ENCODE measurements at places on chromosomes 12 and 14.

DNA sequence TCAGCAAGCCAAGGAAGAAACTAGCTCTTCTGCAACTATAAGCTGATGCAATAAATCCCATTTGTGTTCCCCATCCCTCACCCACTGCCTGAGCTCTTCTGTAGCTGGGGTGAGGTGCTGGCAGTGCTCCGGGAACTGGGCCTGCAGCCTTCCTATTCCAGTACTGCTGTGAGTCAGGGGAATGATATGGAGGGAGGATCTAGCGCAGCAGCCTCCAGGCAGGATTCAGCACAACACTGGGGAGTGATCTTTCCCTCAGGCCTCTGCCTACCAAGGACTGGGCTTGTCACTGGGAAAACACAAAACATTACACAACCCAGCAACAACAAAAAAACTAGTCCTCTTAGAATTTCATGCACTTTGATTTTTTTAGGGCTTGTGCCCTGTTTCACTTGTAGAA is 58.7 kb downstream of the ST8SIA1 start:
- H3K4me1 ChIP-seq, result no peaks in the 10 kb centered on the region
- H3K27ac ChIP-seq, result no peak overlapping the region
- no peaks in the 10 kb centered on the region for H3K36me3 ChIP-seq

- no peaks in the 10 kb centered on the region for H3K36me3 ChIP-seq
- H3K4me3 ChIP-seq, result no peak overlapping the region
- H3K4me1 ChIP-seq, result no peaks in the 10 kb centered on the region
- no peak overlapping the region for H3K27ac ChIP-seq
Observed at GRCh38 chr12:12734561-12735071, 17.4 kb downstream of the CDKN1B start.

DNA sequence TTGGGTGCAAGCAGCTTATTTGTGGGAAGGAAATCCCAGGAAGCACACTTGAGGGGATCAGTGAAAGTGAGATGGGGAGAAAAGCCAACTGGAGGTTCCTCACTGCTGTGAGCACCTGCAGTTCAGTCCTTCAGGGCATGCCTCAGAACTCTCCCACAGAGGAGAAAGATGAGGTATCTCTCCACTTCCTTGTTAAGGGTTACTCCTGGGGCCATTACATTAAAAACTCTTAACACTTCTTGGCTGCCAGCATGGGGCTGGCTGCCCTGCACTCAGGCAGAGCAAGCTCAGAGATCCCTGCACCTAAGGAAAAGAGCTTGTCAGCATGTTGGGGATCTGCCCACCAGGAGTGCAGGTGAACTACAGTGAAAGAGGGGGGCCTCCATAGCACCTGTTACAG is 28.8 kb downstream of the FERMT2 start:
- peaks cover 24% of the 10 kb centered on the region for H3K4me1 ChIP-seq
- H3K4me3 ChIP-seq, result no peak overlapping the region
- H3K36me3 ChIP-seq, result peaks cover 2% of the 10 kb centered on the region
- DNase-seq, result peak; percentile 65
- no peaks in the 10 kb centered on the region for H3K27me3 ChIP-seq

DNA sequence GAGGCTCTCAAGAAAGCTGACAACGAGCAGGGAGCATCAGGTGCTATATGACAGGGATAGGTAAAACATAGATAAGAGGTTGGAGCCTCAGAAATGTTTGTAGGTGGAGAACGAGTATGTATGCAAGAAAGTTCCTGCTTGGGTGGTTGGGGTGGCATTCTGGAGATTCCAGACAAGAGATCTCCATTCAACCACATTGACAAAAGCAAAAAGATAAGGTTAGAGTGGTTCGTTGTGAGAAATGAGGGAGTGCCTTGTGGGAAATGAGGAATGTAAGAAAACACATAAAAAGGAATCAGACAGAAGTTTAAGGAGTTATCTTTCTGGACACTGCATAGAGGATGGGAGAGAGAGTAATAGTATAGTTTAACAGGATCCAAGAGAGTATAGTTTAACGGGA is 290.3 kb downstream of the DPF3 start:
- DNase-seq, result no peak
- H3K4me1 ChIP-seq, result peaks cover 9% of the 10 kb centered on the region
